Smooth muscle cell of the pulmonary artery (primary cell): ENCODE measurements at places on chromosomes 7 and 10. TPM values are rescaled to one million over a fixed set of nuclear protein-coding genes. Genes with fewer than 3 reads are reported as not detected.

The TCERG1L gene
- not detected in 2 replicates for total RNA-seq

The DCLRE1C gene
- 7.7 and 10.9 TPM in 2 replicates for total RNA-seq

The AFAP1L2 gene
- total RNA-seq: 0.17 and 1.2 TPM in 2 replicates

The CCDC126 gene
- 8.3 and 8.7 TPM in 2 replicates for total RNA-seq

The PTPN20 gene
- 3.8 and 4.5 TPM in 2 replicates for total RNA-seq

The GPR146 gene
- 16.4 and 16.7 TPM in 2 replicates for total RNA-seq

The LBX1 gene
- total RNA-seq: not detected in 2 replicates

The UNCX gene
- not detected in 2 replicates for total RNA-seq

The GPR26 gene
- not detected in 2 replicates for total RNA-seq

The LRIT1 gene
- total RNA-seq: not detected in 2 replicates

The WNT2 gene
- 0.20 TPM in 1 of 2 replicates, not detected in the other for total RNA-seq
